ENCODE measurements at places on chromosomes 7 and 10. TPM values are rescaled to one million over a fixed set of nuclear protein-coding genes. Genes with fewer than 3 reads are reported as not detected.

DNA sequence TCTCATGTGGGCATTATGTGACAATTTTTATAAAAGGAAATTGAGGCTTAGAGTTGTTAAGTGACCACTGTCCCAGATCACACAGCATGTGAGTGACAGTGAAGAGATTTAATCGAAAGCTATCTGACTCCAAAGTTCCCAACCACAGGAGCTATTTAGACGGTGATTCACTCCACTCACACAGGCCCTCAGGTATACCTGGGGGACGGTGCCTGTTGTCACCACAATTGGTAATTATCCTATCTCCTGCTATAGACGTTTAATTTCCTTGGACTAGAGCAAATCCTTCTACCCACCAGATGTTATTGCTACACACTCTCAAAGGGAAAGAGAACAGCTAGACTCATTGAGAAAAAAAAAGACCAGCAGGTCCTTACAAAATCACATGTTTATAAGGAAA is 145.5 kb downstream of the KLF6 start:
- H3K4me3 ChIP-seq: no peak overlapping the region
- no peak overlapping the region for H3K27ac ChIP-seq
- no peaks in the 10 kb centered on the region for H3K4me1 ChIP-seq
- H3K27me3 ChIP-seq: peaks cover 3% of the 10 kb centered on the region
- DNase-seq: no peak

DNA sequence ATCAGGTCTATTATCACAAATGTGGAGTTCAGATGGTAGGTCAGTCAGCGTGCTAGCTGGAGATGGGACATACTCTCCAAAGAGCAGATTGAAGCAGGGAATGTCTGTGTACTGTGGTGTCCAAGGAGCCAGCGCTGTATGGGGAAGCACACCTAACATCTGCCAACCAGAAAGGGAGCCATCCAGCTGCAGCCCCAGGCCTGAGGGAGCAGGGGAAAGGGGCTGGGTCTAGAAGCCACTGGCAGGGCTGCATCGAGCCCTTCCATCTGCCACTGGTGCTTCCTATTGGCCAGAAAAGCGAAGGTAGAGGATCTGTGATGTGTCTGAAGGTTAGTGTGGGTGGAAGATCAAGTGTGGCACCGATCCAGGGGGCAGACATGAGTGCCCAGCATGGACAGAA is 8.0 kb upstream of the RAMP3 start:
- no peak overlapping the region for H3K4me3 ChIP-seq
- no peak overlapping the region for H3K27ac ChIP-seq
- no peaks in the 10 kb centered on the region for H3K4me1 ChIP-seq

DNA sequence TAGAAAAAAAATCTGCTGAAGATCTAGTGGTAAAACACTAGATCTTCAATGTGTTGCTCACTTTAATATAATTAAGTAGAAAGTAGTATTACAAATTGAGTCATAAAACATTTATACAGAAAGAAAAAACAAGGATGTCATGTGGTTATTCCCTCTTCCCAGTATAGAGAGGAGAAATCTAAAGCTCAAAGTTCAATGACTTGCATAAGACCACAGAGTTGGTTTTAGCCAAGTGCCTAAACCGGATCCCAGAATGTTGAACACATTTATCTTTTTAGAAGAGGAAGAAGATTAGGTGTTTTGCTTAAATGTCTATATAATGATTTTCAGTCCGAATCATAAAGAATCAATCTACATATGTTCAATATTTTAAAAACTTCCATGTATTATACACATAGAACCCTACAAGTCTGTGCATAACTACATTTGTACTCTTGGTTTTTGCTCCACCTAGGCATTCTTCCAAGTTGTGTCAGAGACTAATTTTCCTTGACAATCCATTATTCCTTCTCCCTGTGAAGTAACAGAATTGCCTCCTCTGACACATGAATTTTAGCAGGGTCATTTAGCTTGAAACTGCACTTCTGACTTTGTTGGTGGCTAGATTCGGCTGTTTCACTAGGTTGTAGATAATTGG is 389.2 kb downstream of the MAGI2 start:
- H3K36me3 ChIP-seq: no peaks in the 10 kb centered on the region
- no peak overlapping the region for H3K27ac ChIP-seq
- no peak overlapping the region for H3K4me3 ChIP-seq
- no peak for DNase-seq

The VPS26A gene
- 57.1 TPM for total RNA-seq

The WAC gene
- 132 TPM for total RNA-seq
